OCI-M1 (cell line): ENCODE measurements at places on chromosomes 2 and 18.

- DNase-seq: no peak
Measured at GRCh38 chr2:221673248-221673647, 101.1 kb upstream of the EPHA4 start.

DNA sequence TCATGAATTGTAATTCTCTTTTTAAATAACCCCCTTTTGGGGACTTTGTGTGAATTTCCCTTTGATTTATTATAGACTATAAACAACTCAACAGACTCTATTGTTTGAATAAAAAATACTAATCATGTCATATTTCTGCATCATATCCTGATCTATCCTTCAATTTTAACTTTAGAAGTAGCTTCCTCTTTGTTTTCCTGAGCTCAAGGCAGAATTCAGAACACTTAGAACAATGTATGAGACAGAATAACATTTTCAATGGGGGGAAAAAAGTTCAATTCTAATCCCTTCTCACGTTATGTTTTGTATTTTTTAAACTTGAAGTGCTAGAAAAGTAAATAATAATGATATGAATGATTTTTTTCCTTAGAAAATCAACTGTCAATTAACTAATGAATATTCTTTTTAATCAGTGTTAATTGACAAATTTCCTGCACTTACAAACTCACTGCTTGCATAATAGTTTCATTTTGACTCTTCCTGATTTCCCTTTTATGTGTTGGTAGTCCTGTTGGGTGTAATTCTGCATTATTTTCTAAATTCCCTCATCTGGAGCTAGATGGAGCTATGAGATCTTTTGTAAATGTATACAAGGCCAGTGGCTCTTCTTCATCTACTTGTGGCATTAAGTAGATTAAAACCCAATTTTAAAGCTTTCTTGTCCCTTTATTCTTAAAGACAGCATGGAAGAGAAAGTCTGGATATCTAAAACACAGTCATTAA is 326.1 kb downstream of the PARD3B start:
- peak; percentile 80 for DNase-seq

DNA sequence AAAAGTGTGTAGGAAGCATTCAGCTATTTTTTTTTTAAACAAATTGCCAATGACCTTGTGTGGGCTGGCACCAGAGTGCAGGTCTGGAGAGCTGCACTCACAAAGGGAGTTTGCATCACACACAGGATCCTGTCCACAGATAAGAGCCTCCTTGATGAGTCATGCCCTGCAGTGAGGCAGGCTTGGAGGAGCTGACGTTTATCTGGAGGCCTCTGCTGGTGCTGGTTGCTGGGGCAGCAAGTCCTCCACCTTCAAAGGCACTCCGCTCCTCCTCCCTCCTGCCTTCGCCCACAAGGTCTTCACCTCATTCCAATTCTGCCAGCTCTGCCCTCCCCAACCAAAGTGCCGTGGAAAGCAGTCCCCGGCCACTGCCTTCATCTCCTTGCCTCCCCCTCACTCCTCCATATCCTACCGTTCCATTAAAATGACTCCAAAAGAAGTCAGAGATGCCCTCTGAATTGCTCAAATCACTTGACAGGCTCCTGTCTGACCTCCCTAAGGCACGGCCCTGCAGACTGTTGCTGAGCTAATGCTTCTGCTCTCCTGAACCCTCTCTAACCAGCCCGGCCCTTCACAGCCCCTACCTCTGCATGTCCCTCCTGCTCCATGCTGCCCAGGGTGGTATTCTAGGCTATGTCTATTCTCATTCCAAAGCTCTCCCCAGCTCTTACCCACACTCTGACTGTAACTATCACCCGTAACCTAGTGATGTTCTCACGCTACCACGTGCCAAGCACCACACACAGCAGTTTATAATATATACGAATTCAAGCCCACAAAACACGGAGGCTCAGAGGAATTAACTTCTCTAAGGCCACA is 30.9 kb downstream of the LONRF2 start:
- peak; percentile 93 for DNase-seq

- no peak for DNase-seq
Measured at GRCh38 chr18:47781561-47781960, 148.9 kb downstream of the SMAD2 start.

DNA sequence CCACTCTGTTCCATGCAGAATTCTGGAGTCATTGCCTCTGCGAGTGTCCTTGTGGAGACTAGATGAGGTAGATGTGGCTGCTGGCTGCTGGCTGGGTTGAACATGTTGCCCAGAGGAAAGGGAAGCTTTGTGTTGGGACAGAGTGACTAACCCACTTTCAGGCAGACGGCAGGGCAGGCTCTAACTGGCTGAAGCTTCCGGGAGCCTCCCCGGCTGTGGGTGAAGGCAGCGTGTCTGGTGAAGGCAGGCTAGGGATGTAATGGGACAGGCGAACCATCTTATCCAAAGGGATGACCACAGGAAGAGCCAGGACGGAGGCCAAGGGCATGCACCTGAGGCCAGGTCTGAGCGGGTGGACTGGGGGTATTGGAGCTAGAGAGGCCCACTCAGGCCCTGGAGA is 16.0 kb downstream of the ASPRV1 start:
- no peak for DNase-seq

DNA sequence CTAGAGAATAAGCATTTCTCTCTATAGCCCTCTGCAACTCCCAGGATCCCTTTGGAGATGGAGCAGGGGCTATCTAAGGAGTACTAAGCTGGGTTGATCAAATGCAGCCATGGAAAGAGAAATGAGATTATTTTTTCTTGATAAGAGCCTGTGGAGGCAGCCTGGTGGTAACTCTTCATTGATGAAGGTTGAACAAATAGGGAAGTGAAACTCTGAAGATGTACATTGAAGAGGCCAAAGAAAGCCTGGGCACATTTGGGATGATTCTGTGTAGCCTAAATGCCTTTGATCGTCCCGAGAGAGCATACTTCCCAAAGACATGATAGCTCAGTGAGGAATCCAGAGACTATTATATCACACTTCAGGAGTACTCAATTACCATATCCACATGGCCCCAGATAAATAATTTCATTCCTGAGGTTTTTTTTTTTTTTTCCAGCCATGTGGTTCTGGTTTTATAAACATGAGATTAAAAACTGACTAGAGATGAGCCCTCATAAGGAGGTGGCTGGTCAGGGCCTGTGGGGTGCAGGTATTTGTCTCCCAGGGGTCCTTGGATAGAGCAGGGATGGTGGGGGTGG is 192.5 kb downstream of the TPGS2 start:
- no peak for DNase-seq

DNA sequence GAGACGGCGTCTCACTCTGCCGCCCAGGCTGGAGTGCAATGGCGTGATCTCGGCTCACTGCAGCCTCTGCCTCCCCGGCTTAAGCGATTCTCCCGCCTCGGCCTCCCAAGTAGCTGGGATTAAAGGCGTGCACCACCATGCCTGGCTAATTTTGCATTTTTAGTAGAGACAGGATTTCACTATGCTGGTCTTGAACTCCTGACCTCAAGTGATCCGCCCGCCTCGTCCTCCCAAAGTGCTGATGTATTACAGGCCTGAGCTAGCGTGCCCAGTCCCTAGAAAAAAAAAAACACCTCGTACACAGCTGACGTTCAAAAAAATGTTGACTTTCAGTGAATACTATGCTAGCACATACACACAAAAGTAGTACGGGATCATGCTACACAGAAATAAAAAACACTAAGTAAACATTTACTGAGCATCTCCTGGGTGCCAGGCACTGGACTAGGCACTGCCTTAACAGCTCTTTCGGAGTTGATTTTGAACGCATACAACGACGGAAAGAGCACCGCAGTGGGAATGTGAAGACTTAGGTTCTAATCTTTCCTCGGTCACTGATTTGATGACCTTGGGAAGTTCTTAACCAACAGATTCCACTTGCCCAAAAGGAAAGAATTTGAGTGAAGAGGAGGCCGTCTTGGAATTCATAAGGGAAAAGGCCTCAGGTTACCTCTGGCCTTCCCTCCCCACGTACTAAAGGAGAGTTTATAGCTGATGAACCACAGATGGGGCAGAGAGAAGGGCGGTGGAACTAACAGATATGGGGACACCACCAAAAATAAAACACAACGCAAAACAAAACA is 1.1 kb downstream of the DNAJC27 start:
- no peak for DNase-seq

DNA sequence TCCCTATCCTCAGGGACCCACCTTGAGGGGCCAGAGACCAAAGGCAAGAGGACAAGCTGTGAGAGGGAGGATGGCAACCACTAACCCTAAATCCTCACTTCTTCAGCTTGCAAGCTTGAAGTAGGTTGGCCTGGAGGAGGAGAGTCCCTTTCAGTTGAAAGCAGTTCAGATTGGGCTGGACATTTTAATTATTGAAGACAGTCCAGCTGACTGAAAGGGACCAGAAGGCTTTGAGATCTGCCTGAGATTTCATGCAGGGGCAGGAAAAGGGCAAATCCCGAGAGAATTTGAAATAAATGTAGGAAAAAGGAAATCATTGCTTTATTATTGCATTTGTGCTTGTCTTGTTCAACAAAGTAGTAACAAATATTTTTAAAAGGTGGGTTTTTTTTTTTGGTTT is 118.9 kb upstream of the STON1 start:
- no peak for DNase-seq

DNA sequence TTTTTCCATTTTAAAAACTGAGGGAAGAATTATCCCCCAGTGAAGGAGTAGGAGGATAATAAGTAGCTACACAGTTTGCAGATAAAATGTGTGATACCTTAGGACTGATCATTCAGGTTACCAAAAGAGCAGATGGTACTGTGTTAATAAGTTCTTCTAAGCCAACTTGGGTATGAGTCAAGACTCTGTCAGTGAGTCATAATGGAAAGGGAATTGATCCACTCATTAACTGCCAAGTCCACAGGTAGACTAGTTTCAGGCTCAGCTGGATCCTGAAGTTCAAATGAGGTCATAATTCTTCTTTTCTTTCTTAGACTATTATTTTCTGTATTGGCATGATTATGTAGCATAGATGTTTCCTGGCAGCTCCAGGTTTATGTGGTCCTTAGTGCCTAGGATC is 142.4 kb upstream of the ALPP start:
- DNase-seq: no peak

DNA sequence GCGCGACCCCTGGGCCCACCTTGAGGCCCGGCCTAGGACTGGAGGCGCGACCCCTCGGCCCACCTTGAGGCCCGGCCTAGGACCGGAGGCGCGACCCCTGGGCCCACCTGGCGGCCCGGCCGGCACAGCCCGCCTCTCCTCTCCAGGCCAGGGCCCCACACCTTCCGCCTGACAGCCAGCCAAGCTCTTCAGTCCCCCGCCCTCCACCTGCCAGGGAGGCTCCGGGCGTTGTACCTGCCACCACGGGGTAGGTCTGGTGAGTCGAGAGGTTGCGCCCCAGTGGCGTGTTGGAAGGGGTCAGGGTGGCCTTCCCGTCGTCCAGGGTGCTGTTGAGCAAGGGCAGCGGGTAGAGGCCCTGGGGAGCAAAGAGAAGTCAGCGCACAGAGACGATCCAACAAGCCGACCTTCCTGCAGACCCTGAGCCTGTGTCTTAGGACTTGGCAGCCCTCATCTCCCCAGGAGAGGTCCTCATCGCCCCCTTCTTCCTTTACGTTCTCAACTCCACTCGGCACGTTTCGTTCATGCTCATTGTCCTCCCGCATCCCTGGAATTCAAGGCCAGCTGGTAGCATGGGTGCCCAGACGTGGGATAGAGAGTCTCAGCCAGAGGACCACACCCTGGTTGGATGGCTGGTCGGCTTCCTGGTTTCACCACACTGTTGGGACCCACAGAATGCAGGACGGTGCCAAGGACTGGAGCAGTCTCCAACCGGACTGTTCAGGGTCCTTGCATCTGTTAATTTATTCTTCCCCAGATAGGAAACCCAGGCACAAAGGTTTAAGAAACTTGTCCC is 42.2 kb downstream of the PAX8 start:
- DNase-seq: no peak

- DNase-seq: no peak
Measured at GRCh38 chr18:41690332-41691127, 264.5 kb upstream of the PIK3C3 start.

DNA sequence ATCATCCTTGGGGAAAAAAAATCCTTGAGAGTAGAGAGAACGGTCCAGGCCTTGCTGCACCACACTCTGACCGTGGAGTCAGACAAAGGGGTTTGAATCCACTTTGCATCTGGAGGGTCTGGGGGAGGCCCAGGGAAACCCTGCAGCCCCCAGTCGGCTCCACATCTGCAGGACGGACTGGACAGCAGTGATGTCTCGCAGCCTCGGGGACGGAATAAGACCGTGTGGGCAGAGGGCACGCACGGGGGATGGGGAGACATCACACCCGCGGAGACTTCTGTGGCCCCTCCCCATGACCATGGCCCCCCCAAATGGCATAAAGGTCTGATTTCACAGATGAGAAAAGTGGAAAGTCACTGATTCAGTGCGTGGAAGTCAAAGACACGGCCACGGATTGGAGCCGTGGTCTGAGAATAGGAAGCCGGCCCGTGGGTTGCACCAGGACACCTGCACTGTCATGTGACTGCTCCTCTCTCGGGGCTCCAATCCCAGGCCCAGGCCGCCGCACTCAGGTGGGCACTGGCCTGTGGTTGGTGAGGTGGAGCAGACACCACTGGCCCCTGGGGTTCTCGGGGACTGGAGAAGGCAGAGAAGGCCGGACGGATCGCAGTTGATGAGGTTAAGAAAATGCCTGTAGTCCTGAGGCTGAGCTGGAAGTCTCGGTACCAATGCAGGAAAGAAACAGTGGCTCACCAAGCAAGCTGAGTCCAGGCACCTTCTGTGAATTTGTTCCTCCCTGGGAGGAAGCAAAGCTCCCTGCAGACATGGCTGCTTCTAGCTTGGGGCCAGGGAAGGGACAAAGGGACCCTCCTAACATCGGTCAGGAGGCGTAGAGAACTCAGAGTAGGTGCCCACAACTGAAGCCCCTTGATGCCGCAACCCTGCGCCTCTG is 61.8 kb downstream of the RTP5 start:
- no peak for DNase-seq

- no peak for DNase-seq
Measured at GRCh38 chr2:232204457-232204931, 174.1 kb upstream of the ALPP start.

GRCh38 chr2:99821572-99821971 is 320.8 kb downstream of the AFF3 start:
- peak; percentile 1 for DNase-seq

GRCh38 chr2:235366807-235367206 is 127.0 kb upstream of the AGAP1 start:
- no peak for DNase-seq

DNA sequence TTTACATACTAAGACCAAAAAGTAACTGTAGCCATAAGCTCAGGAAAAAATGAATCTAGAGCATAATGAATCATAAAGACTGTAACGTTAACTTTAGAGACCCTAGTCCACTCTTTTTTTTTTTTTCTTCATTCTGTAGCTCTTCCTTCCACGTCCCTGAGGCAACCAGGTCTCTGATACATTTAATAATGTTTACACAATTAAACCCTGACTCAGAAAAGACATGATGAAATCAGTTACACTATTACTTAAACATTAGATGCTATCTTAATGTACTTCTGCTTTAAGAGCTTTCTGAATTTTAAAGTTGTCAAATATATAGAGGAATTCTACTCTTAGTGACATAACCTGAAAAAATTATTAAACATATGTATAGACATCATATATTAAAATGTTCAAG is 1121.5 kb upstream of the DDX18 start:
- no peak for DNase-seq

GRCh38 chr2:99524056-99524455 is 34.2 kb upstream of the REV1 start:
- DNase-seq: no peak
